ENCODE measurements at places on chromosomes 11 and 22.

DNA sequence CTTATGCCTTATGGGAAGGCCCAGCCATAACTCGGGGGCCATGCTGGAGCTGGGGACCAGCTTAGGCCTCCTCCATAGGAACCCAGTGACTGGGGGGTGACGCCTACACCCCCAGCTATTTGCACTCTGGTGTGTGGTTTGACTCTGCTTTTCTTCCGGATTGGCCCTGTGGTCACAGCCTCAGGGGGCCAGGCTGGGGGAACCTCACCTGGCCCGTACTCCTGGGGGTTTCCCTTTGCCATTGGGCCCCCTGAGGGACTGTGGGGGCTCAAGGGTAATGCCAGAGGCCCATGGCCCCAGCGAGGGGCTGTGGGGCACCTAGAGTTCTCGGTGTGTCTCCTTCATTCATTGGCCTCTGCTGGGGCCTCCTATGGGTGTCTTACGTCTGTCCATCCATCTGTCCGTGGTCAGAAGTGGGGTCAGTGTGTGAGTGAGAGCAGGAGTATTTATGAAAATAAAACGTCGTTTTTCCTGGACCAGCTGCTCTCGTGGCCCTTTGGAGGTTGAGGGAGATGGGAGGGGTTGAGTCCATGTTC lies 6.3 kb upstream of the SH3BP1 start:
- no peak for DNase-seq

DNA sequence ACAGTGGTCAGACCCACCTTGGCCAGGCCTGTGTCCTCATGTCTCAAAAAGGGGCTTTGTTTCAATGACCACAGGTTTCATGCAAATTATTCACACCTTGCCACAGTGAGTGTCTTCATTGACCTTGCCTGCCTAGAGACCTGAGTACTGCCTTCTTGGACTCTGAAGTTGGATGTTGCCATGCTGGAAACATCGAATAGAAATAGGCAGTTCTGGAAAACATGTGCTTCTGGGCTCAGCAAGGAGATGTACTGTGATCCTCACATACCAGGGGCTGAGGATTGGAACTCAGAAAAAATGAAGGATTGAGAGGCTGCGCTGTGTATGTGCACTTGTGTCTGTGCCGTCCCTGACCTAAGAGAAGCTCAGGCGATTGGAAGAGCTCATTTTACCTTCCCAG lies 9.6 kb upstream of the NRIP3 start:
- DNase-seq: no peak

DNA sequence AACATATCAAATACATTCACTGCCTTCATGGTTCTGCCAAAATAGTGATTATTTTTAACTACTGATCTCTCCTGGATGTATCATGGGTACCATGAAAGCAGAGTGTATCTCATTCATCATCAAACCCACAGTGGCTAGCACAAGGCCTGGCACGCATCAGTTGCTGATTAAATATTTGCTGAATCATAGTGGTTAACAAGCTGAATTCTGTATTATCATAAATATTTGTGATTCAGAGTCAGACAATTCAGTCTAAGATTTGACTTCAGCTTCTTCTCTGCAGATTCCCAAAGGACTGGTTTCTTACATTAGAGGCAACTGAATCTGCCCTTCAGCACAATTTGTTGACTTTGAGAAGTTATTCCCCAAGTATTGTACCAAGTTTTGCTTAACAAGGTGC lies 715.8 kb upstream of the LRRC4C start:
- no peak for DNase-seq

DNA sequence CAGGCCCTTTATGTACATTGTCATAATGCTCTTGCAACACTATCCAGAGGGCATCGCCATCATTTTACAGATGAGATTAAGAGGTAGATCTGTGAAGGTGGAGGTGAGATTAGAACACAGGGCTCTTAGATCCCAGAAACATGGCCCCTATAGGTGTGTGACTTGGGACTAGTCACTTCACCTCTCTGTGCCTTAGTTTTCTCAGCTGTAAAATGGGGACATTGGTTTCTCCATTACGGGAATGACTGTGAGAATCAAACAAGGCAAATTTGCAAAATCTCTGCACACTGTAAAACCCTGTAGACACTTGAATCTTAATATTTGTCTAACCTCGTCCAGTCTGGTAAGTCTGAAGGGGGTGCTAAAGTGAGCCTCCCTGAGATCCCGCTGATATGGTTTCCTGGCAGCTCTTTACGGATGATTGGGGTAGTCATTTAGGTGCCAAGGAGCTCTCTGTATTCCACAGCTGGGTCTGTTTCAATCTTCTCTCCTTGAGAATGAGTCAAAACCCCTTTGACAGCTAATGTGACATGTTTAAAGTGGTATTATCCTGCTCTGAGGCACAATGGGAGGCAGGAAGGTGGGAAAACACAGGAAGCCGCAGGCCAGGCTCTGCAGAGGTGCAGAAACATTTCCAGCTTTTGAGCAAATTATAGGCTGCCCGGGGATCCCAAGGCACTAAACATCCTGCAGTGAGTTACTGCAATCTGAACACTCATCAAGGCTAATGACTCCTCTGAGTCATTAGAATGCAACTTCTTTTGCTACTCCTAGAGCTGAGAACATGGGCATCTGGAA lies 140.8 kb downstream of the CCDC81 start:
- no peak for DNase-seq

DNA sequence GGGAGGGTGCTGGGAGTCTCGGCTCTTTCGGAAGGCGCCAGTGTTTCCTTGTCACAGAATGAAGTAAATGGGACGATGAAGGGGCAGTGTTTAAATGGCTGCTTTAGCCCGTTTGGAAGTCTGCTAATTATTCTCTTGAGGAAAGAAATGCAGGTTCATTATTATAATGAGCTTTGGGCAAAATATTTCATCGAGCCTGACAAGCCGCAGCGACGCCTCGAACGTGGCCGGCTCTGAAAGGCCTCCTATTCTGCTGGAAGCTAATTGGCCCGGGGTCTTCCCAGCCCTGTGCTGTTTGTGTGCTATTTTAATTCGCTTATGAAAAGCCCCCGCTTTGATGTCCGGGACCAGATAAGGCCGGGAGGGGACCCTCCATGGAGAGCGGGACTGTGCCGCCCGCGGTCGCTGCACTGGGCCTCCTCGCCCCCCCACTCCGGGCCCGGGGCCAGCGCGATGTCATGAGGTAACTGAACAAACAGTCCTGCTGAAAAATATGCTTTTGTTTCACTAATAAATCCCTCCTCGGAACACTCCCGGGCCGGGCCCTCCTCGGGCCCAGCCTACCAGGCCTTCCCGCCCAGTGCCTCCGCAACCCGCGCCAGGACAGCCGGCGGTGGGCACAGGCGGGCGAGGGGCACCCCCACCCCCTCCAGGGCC lies 78.4 kb downstream of the CDKN1C start:
- no peak for DNase-seq

Data from GDM1 (cell line).